ENCODE measurements at places on chromosomes 2 and 18.

- DNase-seq = no peak
Observed at GRCh38 chr2:239327536-239328350, 73.1 kb downstream of the HDAC4 start.

GRCh38 chr18:62751341-62751821 lies 36.0 kb downstream of the PHLPP1 start:
- no peak for DNase-seq

DNA sequence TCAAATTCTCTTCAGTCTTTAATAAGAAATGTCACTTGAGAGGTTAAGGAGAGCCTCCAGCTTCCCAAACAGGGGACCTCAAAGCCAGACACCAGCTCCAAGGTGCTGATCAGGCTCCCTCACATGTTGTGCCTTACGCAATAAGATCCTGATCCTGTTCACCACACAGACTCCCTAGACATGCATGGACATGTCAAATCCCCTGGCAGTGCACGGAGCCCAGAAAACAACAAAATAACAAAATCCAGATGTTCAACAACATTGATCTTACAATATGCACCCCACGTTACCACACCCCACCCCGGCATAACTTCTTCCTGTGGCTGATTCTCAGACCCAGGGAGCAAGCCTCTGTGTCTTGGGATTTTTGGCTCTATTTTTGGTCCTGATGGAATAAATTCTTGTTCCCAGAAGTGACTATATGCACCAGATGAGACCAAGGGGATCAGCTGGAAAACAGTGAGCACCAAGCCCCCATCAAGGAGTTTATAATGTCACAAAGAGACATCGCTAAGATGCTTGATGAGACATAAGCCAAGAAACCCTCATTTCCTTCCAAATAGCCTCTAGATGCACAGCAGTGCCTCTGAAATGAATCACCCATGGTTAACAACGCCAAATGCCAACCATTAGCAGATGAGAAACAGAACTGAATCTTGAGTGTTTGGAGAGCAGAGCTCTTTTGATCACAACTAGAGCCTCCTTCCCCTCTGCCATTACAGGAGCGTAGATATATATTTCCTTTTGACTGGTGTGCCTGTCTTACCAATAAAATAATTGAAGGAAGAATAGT lies 198.2 kb downstream of the PRKCE start:
- DNase-seq = no peak

GRCh38 chr2:54947646-54948045 lies 102.6 kb downstream of the RTN4 start:
- DNase-seq = no peak

GRCh38 chr18:10249270-10249669 lies 205.2 kb upstream of the APCDD1 start:
- DNase-seq = no peak

DNA sequence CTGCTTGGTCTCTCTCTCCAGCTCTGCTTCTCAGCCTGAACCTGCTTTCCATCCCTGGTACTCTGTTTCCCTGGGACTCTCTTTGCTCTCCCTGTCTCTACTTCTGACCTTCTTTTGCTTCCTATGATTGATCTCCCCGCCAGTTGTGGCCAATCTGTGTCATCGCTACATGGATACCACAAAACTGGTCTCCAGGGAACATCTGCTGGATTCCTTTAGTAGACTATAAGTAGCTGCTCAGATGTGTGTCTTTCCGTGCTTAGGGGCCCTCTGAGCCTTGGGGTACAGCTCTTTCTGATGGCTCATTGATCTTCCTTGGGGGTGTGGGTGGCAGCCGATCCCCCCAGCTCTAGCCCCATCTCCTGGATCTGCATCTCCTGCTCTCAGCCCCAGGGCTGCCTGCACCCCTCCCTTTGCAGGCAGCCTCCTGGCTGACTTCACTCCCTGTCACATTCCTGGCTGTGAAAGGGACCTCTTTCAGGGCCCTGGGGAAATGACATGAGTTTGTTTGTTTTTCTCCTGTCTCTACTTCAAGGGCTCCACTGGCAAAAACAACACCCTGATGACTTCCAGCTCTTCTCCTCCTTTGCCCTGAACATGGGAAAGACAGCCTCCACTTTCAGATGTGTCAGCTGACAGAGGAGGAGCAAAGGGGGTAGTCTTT lies 333.7 kb downstream of the CYP26B1 start:
- no peak for DNase-seq

DNA sequence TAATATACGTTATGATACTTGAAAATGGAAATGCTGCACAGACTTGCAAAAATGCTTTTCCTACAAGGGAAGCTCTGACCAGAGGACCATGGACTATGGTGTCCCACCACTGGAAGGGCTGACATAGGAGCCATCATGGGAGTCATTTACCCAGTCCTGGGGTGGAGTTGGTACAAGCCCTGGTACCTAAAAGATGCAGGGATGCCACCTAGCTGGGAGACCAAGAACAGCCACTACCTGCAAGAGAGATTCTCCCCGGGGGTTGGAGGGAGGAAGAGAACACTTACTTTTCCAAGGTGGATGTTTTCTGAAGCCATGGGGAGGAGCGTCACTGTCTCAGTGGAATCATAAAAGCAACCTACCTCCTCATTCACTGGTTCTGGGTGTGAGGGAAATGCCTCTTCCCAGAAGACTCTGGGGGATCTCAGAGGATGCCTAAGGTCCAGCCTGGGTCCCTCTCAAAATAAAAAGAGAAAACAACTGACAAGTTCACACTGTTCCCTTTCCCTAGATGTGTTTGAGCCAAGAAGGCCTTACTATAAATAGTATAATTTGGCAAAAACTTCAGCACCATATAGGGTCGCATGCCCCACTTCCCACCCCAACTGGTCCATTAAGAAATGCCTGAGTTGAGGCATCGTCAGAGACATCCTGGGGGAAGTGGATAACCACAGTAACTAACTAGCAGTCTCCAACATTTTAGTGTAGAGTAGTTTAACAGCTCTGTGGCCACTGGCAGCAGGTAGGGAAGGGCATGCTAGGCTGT lies 39.9 kb downstream of the REEP1 start:
- no peak for DNase-seq

- DNase-seq = no peak
Observed at GRCh38 chr18:62037989-62038778, 145.4 kb upstream of the RNF152 start.

GRCh38 chr2:26610504-26611335 lies 30.4 kb downstream of the CIB4 start:
- DNase-seq = no peak
